ENCODE measurements at places on chromosomes 3 and 15.

- peak; percentile 84 for DNase-seq
Measured at GRCh38 chr3:45043728-45044299, 17.7 kb downstream of the CLEC3B start.

GRCh38 chr3:96813820-96814650, at the start of gene EPHA6:
Gene EPHA6, plus strand, starts transcription at chr3:96814594.
- DNase-seq, result peak; percentile 67

- no peak for DNase-seq
Measured at GRCh38 chr3:122397201-122397600, 13.2 kb downstream of the FAM162A start.

DNA sequence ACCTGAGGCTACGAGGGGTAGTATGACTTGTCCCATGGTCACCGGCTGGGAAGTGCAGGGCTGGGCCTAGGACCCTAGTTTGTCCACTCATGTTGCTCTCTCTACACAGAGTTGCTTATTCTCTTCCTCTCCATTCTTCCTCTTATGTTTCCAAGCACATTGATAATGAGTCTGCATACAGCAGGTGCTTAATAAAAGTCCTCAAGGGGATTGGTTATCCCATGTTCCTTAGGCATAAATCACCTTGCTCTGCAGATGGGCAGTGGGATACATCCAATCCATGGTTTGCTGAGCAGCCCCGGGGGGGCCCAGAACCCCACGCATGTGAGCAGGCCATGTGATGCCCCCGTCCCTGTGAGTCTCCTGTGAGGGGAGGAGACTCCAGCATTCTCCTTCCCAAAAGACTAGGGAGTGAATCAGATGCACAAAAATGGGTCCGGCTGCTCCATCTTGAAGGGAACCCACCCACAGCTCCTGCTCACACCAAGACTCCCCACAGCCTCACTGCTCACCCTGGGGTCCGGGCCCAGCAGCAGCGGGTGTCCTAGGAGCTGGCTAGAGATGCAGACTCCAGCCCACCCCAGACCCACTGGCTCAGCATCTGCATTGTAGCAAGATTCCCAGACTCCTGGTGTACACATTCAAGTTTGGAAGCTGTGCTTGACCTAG, 139.9 kb downstream of the NUP210 start:
- no peak for DNase-seq

DNA sequence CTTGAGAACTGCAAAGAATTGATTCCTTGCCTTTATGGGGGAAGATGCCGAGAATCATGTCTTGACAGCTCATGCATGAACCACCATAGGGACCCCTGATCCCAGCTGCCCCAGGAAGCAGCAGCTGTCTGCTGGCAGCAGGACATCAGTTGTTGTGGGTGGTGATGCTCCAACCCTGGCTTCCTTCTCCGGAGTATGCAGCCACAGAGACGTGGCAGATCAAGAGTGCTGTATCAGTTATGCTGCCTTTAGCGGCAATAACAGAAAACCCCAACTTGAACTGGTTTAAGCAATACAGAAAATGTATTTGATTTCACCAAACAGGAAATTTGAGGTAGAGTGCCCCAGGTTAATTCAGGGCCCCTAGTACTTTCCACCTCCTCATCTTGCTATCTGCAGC, 92.2 kb upstream of the TNFAIP8L3 start:
- no peak for DNase-seq

- DNase-seq, result no peak
Measured at GRCh38 chr3:122992676-122993075, 34.9 kb downstream of the SEMA5B start.

DNA sequence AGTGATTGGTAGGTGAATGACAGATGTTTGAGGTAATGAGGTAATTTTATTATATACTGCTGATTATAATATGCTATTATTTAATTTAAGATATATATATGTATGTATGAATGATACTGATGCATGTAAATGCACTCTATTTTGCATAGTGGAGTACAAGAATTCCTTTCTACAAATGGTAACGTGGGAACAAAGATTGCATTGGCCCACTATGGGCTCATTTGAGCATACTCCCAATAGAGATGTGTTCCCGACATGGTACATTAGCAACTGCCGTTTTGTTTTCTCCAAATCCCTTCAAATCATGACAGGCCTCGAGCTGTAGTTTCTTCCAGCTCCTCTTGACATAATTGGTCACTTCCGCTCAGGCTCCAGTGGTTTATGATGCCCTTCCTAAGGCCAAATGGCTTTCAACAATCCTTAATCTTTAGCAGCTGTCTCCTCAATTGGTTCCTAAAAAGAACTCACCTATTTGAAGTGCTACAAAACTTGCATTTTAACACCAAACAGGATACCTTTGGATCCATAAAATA, 266.1 kb downstream of the ADAMTSL3 start:
- no peak for DNase-seq

DNA sequence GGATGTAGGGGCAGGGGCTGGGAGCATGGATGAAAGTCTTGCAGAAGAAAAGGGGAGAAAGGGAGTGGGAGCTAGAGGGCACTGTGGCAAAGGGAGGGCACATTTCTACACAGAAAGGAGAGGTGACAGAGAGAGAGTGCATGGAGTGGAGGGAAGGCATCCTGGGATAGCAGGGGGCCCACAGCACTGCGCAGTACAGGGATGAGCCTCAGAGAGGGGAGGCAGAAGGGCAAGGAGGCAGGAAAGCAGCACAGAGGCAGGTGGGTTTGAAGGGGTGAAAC, 5.4 kb downstream of the STOML1 start:
- no peak for DNase-seq

DNA sequence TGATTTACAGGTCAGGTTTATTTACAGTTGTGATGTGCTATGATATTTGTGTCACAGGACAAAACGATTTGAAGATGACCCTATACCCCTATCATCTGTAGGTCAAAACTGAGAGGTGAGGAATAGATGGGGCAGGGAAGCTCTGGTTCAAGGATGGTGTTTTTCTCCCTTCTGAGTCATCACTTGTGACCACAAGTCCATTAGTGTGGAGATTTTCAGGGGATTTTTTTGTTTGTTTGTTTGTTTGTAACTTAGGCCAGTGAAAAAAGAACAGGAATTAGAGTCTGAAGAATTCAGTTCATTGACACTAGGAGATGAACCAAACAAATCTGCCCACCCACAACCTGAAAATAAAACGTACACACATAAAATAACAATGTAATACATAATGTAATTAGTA, 62.7 kb upstream of the FAM98B start:
- DNase-seq, result no peak

DNA sequence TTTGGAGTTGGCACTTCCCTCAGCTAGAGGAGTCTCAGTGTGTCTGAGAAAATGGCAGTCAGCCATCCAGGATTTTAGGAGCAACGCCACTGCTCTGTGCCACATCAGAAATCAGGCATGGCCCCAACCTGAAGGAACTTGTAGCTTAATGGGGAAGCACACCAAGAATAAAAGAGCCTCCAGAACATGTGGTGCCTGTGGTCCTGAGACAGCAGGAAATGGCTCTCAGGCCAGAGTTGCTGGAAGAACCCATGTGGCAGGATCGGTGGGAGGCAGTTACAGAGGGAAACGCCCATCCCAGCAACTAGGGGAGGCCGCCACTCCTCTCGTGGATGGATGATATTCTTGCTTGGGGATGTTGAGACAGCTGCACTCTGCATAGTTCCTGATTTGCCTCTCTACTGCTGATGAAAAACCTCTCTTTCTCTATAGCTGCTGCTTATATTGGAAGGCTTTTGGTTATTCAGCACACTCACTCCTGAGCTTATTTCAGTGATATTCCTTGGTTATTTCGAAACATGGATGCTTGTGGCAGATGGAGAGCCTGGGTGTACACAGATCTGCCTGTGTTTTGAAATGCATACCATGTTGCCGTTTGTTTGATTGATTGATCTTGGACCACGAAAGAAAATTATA, 52.4 kb downstream of the KLHL25 start:
- DNase-seq, result peak; percentile 50

DNA sequence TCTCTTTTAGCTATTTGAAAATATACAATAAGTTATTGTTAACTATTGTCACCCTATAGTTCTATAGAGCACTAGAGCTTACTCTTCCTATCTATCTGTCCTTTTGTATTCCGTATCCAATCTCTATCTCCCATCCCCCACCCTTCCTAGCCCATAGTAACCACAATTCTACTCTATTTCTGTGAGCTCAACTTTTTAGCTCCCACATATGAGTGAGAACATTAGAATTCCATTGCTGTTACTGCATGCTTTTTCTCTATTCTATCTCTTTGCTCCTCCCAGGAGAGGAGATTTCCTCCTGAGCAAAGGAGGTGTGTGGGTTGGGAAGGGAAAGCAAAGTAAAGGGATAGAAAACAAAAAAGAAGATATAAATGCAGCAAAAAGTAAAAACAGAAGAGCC, 105.6 kb upstream of the SLC4A7 start:
- peak; percentile 32 for DNase-seq

- no peak for DNase-seq
Measured at GRCh38 chr3:58345457-58345856, 12.8 kb downstream of the PXK start.

- DNase-seq, result no peak
Measured at GRCh38 chr3:169028716-169029115, 634.8 kb downstream of the MECOM start.

DNA sequence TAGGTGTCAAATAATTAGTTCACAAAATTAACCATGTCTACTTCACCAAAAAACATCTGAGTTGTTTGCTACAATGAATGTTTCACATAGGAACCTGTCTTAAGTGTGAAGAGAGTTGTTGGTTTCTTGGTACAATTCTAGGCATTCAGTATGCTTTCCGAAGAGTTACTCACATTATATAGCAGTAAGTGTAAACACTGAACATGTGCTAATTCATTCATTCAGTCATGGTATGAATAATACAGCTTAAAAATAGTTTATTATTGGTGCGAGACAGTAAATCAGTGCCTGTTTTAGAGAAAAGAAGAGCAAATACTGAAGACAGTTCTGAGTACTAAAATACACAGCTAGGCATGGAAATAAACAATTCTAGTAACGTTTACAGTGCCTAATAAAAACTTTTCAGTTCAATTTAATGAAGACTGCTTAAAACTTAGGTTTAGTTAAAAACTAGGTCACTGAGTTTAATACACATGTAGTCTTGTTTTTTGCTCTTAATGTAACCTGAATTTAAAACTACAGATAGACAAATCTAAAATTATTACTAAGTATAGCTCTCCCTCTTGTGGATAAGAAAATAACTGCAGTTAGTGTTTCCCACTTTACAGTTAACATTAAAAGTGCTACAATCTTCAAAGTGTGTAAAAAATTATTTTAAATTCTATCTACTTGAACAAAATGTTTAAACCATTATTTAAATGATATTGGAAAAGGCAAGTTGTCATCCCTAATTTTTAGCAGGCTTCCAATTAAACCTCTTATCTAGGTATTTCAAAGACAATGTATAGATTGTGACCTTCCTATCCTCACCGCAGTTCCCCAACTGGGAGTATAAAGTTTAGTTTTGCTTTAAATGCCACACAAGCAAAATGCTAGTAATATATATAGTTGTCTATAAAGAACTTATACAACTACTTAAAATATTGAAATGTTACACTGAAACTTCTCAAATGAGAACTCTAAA, 20.1 kb upstream of the ZCWPW2 start:
- no peak for DNase-seq

DNA sequence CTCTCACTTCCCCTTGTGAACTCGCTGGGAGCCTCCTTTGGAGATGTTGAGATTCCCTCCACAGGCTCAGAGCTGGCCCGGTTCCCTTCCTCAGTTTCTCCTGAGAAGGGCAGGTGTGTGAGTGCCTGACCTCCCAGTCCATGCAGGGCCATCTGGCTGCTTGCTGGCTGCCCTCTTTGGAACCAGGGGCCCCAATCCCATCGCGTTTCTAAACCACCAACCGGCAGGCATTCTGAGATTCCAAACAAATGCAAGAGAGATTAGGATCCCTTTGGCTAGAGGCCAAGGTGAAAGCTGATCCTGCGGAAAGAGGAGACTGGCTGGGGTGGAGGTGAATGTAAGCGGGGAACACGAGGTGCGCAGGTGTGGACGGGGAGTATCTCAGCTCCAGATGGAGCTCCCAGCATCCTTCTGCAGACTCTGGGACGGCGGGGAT, 2.9 kb upstream of the PRRT3 start:
- no peak for DNase-seq

DNA sequence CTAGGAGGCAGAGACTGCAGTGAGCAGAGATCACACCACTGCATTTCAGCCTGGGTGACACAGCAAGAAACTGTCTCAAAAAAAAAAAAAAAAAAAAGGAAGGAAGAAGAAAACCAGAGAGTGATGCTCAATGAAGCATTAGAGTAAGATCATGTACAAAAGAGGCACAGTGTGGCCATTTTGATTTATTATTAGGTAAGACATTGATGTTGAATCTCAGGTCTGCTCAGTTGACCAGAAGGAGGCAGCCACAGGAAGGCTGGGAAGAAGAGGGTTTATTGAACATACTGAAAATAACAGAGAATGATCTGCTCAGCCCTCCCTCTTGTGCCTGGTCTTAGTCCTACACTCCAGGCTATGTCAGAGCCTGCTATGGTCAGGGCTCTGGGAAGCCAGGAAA, 15.6 kb downstream of the LRRK1 start:
- DNase-seq, result no peak

DNA sequence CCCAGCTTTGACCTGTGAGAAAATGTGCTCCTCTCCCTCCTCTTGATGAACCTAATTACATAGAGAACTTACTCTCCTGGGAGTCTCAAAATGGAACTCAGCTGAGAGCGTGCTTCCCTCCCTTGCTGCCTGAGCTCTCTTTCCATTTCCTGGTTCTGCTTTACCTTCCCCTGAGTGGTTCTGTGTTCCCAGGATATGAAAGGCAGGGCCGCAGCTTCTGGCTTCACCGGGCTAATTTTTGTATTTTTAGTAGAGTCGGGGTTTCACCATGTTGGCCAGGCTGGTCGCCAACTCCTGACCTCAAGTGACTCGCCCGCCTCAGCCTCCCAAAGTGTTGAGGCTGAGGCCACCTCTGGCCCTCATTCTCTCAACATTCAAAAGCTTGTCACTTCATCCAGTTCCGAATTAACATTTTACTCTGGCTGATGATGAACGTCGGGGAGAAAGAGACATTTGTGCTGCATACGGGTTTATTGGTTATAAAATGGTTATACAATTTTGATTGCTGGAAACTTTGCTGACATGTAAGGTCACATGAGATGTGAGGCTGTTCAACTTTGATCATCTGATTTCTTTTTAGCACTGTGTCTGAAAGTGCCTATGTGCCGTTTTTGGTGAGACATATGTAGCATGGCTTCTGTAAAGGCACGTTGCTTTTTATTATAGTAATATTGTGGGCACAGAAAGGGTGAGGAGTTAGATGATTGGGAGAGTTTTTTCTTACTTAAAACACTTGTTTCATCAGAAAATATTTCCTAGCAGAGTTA, 6.6 kb downstream of the PLS1 start:
- no peak for DNase-seq

DNA sequence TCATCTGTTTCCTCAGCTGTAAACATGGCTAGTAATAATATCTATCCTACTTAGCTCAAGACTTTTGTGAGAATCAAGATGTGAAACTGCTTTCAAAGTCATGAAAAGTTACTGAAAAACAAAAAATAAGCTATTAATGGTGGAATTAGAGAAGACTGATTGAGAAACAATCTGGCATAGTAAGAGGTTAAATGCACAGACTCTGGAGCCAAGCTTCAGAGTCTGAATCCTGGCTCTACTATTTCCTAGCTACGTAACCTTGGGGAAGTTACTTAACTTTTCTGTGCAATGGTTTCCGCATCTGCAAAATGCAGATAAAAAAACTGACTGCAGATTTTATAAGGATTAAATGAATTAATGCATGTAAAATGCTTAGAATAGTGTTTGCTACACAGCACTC, 28.8 kb downstream of the LRRFIP2 start:
- no peak for DNase-seq

- DNase-seq, result no peak
Measured at GRCh38 chr3:42213417-42213816, 52.6 kb downstream of the CCK start.
